Fibroblast of the aortic adventitia (primary cell): ENCODE measurements at places on chromosomes 2 and 18. TPM values are rescaled to one million over a fixed set of nuclear protein-coding genes. Genes with fewer than 3 reads are reported as not detected.

GRCh38 chr2:15313657-15314056, 247.5 kb downstream of the NBAS start:
- peak; percentile 52 for DNase-seq

DNA sequence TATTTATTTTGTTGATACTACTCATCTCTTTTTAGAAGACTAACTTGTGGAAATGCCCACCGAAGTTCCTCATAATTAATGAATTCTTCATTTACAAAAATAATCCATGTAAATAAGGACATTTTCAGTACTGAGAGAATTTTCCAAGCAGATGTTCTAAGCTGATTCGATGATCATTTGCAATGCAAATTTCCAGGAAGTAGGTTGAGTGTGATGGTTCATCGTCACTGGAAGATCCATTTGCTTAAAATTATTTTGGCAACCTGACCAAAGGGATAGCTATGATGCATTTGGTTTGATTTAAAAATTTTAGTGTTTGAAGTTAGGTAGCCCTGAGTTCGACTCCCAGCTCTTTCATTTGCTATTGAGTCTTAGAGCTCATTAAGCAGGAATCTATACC, 257.3 kb upstream of the RASGRP3 start:
- DNase-seq: no peak

DNA sequence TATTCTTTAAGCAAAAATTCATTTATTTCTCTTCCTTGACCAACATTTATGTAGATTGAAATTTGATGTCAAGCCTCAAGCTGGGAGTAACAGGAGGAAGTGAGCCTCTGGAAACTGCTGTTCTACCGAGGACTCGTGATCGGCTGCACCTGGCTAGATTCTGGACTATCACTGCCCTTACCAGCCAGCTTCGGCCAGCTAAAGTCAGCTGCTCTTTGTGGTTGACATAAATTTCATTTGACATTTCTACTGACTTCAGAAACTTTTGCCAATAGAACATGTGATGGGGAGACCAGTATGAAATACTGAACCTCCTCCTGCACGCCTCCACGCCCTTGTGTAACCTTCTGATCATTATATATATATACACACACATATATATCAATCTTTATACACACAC, 74.2 kb upstream of the RGPD5 start:
- DNase-seq: no peak

Gene GCKR
- 4.5 and 4.9 TPM in 2 replicates for total RNA-seq

Gene SERPINB3
- total RNA-seq: not detected in 2 replicates

Gene RPL31
- 639 and 1,869 TPM in 2 replicates for total RNA-seq

Gene CDK15
- total RNA-seq: 4.5 and 7.0 TPM in 2 replicates

Gene CAD
- total RNA-seq: 28.9 and 35.5 TPM in 2 replicates
